ENCODE measurements at places on chromosomes 1 and 21.
A peak's percentile ranks its signal among the peaks of the same experiment; 100 is the strongest.

- no peak for DNase-seq
Measured at GRCh38 chr1:170510163-170510562, 21.8 kb upstream of the GORAB start.

DNA sequence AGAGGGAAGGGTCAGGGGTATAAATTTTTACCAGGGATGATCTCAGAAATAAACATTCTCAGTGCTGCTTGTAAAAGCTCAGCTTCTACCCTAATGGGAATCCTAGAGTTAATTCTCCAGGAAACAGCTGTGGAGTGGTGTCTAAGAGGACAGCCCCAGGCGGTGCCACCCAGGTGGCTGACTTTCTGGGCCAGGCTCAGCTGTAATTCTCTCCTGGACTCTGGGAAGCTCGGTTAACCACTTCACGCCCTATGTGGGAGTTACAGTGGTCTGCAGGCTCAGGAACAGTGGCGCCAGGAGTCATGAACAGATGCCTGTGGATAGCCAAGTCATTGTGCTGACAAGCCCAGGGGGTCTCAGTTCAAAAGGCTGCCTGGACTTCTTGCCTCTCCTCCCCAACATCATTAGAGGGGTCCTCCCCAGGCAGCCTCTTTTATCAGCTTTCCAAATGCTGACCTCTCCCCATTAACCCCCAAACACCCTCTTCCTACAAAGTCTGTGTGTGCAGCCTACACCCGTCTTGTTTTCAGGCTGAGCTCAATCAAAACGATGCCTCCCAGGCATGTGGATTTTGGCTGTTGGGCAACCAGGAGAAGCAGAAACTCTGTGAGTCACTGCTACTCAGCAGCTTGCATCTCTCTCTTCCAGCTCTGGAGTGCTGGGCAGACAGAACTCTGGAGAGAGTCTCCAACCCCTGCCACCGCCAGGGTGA is 1.2 kb downstream of the HHIPL2 start:
- DNase-seq: no peak

- DNase-seq: no peak
Measured at GRCh38 chr1:8376358-8376840, 58.5 kb downstream of the SLC45A1 start.

GRCh38 chr1:12621346-12622335 is 3.6 kb upstream of the DHRS3 start:
- no peak for DNase-seq

GRCh38 chr1:24948079-24948827 is 18.2 kb upstream of the RUNX3 start:
- DNase-seq: no peak

DNA sequence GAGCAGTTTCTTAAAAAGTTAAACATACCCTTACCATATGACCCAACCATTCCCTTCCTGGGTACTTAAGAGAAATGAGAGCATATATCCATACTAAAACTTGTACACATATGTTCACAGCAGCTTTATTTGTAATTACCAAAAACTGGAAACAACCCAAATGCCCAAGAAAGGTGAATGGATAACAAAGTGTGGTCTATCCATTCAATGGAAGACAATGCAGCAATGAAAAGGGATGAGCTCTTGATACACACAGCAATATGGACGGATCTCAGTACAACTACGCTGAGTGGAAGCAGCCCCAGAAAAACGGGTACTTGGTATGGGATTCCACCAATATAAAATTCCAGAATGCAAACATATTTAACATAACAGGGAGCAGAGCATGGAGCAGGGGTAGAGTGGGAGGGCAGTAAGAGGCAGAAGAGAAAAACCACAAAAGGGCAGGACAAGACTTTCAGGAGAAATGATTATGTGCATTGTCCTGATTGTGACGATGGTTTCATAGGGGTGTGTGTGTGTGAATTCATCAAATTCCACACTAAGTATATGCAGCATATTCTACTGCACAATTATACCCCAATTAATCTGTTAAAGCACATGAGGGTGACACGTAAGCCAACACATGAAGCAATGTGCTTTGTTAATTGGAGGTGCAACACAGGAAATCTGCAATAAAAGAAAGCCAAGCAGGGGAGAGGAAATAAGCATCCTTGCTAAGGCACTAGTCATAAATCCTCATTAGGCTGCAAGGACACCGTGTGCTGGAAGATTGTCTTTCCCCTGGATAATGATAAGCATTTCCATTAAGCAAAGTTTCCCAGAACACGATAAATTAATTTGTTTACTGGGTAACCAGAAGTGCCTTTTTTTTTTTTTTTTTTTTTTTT is 113.1 kb upstream of the KRTAP19-8 start:
- DNase-seq: no peak

- DNase-seq: no peak
Measured at GRCh38 chr1:229334269-229334668, 8.6 kb downstream of the CCSAP start.

DNA sequence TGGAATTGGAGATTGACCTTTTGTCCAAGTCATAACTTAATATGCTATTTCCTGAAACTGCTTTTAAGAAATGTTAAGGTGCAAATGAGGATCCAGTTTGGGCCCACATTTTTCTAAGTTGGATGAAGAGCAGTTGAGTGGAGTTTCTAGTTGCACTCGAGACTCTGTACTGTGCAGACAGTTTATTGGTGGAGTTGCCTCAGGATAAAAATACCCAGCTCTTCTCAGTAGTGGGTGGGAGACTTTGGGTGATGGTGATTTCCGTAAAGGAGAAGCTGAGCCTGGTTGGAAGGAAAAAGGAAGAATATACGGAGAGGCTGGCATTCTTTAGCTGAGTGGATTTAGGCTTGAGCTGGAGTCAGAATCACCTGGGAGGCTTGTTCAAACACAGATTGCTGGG is 49.9 kb downstream of the CAMTA1 start:
- DNase-seq: no peak

- no peak for DNase-seq
Measured at GRCh38 chr1:204602111-204602579, 83.4 kb downstream of the LRRN2 start.

DNA sequence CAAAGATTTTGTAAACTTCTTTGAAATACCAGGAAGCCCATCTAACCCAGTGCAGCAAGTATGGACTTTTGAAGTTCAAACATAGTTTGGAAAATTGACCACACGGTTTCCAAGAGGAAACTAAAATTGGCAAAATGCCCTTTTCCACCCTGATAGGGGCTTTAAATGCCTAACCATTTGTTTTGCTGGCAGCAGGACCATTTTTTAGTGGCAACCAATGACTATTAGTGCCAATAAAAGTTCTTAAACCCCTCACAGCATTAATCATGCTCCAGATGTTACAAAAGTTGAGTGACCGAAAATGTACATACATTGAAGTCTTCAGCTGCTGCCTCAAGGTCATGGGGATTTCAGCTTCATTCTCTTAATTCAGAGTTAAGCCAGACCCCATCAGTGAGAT is 46.4 kb upstream of the ENAH start:
- DNase-seq: no peak

DNA sequence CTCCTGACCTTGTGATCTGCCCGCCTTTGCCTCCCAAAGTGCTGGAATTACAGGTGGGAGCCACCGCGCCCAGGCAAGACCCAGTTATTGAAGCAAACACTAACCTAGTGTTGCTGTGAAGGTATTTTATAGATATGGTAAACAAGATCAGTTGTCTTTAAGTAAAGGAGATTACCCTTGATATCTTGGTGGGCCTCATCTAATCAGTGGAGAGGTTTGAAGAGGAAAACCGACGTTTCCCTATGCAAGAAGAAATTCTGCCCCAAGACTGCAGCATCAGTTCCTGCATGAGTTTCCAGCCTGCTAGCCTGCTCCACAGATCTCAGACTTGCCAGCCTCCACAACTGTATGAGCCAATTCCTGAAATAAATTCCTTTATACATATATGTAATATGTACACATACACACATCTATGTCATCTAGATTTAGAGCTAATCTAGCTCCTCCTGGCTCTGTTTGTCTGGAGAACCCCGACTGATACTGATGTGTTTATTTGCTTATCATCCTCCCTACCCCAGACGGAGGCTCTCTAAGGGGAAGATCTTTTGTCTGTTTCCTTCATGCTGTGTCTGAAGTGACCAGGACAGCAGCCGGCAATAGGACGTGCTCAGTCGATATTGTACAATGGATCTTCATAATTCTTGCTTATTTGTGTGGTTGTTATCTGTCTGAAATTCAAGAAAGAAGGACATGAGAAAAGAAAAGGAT is 90.9 kb downstream of the IER5 start:
- no peak for DNase-seq

DNA sequence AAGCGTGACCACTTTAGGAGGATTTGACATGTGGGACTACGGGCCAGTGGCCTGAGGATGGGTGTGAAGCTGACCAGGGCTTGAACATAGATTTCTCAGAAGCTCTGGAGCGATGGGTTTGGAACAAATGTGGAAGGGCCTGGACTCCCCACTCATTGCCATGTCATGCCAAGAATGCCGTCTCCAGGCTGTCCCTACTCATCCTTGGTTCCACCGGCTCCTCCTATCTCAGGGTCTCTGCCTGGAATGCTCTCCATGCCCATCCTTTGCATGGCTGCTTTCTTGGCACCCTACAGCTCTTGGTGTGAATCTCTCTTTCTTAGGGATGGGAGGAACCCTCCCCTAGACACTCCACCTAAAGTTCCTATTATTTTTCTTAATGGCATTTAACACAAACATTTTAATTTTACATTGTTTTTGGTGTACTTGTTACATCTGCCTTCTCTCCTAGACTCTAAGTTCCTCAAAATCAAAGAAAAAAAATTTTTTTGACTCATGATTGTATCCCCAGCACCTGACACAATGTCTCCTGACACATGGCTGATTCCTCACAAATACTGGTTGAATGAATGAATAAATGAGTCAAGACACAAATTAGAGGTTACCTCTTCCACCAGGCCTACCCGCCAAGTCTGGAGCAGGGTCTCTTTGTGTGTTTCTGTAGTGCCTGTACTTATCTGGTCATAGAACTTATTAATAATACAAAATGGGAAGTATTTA is 114.5 kb downstream of the OMA1 start:
- DNase-seq: no peak

GRCh38 chr1:41766546-41766945 is 152.2 kb downstream of the HIVEP3 start:
- no peak for DNase-seq

GRCh38 chr21:37176716-37177115 is 90.4 kb downstream of the VPS26C start:
- DNase-seq: no peak

- DNase-seq: no peak
Measured at GRCh38 chr1:237181743-237182317, 139.8 kb downstream of the RYR2 start.

- no peak for DNase-seq
Measured at GRCh38 chr1:85934516-85934915, 222.1 kb downstream of the COL24A1 start.

GRCh38 chr1:91555821-91556531 is 55.3 kb downstream of the CDC7 start:
- peak; percentile 100 for DNase-seq

GRCh38 chr1:174998569-174999215 is 1.1 kb upstream of the CACYBP start:
- DNase-seq: no peak

DNA sequence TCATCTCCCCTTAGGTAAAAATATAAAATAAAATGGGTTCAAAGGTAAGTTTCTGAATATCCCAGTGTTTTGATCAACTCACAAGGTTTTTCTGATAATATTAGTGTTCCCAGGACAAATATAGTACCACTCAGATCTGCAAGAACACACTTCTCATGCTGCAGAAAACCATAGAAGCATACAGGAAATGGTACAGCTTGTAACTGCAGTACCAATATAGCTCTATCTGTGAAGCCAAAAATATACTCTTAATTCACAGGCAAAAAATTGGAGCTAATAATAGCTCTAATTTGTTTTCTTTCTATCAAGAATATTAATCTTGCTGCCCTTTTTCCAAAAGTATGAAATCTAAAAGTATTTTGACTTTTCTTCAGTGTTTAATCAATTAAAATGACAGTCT is 13.2 kb downstream of the VPS45 start:
- no peak for DNase-seq

- no peak for DNase-seq
Measured at GRCh38 chr1:205506409-205507200, 2.1 kb downstream of the CDK18 start.

DNA sequence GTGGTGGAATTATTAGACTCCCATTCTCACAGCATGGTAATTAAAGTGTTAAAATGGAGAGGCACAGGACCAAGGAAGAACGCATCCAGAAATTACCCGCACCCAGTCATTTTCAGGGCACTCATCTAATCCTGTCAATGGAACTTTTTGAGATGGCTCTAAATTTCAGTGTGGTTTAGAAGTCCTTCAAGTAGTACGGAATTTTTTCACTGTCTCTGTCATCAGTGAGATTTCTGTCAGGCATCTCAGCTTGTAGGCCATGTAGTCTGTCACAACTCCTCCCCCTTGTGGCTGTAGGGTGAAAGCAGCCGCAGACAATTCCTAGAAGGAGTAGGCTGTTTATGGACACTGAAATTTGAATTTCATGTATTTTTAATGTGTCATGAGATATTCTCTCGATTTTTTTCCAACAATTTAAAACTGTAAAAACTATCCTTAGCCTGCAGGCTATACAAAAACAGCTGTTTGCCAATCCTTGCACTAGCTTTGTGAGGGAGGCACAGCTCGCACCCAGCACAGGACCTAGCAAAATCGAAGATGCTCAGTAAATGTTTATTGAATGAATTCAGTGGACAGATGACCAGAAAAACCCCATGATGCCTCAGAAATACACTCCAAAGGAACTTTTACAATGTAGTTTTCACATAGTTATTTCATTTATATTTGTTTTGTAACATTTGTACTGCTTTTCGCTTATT is 6.6 kb upstream of the NUP133 start:
- DNase-seq: peak; percentile 54

Data from T-helper 1 cell (primary cell).